ENCODE measurements at places on chromosomes 13 and 19.

- DNase-seq: no peak
Measured at GRCh38 chr13:37047032-37047431, 12.5 kb downstream of the SUPT20H start.

DNA sequence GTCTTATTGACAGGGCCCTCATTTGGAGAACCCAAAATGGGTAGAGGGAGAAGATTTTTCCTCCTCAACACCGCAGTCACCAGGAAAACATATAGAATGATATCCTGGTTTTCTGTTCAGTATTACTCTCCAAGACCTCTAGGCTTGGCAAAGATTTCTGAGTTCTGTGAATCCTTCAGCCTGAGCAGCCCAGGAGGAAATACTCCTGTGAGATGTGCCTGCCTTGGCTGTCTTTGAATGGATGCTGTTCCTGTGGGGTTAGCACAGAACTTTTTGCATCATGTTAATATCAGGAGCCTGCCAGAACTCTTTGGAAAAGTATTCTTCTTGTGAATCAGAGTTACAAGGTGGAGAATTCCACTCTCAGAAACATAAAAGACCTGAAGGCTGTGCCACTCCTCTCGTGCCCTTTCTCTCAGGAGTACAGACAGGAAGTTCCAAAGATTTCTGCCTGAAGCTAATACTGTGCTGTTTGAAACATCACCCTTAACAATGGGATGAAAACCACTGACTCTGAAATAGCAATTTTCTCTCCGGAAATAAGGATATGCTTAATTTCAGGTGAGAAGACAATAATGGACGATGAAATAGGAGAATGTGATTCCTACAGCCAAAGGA lies 520.1 kb upstream of the NBEA start:
- no peak for DNase-seq

DNA sequence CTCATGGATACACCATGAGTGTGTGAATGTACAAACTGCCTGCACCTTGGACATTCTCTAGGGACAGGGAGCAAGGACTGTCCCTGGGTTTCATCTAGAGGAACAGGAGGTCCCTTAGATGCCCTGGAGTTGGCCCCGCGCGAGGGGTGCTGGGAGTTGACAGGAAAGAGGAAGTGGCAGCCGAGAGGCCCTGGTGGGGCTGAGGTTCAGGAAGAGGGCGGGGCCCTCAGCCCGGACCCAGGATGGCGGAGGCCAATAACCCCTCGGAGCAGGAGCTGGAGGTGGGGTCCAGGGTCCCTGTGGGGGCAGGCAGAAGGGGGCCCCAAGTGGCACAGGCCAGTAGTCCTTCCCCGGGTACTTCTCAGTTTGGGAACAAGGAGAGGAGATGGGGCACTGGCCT lies 6.9 kb downstream of the PKN1 start:
- no peak for DNase-seq

GRCh38 chr19:44142059-44142433 lies 692 bp downstream of the ZNF234 start:
- DNase-seq: no peak

- no peak for DNase-seq
Measured at GRCh38 chr13:63149375-63149774, 1733.7 kb upstream of the PCDH20 start.

- no peak for DNase-seq
Measured at GRCh38 chr19:17114414-17114831, 38.8 kb downstream of the MYO9B start.

- DNase-seq: no peak
Measured at GRCh38 chr13:19586904-19587634, 25.7 kb upstream of the TPTE2 start.

DNA sequence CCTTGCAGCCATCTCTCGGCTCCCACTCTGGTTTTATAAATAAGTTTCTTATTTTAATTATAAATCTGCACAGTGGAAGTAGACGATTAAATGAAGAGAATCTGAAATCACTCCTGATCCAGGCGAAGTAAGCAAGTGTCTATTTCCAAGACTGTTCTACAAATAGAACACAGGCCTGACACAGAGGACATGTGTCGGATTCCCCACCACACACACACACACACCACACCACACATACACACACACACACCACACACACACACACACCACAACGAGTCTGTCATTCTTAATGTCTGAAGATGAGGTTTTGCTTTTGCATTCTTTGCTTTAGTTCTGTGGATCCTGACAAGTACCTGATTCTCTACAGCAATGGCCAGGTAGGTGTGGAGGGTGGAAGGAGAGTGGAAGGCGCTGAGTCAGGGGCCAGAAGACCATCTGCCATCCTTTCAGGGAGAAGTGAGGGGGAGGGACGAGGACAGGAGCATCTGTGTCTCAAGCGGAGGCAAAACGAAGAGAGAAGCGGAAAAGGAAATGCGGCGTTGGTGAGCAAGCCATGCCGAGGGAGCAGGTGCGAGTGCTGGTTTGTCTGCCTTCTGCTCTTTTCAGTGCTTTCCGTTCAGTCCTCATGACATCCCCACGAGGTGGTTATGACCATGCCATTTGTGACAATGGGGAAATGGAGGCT lies 110.2 kb downstream of the TEX26 start:
- DNase-seq: no peak

DNA sequence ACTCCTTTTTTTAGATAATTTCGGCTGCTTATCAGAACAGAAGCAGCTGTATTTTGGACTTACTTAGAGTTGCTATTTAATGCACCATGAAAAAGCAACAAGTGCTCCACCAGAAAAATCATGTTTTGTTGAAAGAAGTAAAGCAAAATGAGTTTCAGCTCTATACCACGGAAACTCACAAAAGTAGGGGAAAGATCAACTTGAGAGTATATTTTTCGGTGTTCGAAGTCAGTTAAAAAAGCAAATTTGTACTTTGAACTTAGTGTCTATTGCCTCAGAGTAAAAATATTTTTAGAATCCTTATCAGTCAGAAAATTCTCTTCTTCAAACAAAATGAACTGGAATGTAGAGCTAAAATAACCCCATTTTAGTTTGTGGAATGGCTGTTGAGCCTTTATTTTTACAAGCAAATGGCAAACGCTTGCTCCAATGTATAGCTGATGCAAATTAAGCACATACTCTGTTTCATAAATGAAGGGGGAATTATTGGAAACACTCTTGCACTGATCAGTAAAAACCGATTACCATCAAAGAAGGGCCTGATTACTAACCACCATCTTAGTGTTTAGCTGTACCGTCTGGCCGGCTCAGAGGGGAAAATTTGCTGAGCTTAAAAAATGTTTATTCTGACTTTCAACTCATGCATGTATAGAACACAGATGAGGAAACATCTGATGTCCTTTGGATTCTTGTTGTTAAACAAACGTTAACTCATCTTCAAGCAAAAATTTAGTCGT lies 540.7 kb downstream of the GPC6 start:
- no peak for DNase-seq

DNA sequence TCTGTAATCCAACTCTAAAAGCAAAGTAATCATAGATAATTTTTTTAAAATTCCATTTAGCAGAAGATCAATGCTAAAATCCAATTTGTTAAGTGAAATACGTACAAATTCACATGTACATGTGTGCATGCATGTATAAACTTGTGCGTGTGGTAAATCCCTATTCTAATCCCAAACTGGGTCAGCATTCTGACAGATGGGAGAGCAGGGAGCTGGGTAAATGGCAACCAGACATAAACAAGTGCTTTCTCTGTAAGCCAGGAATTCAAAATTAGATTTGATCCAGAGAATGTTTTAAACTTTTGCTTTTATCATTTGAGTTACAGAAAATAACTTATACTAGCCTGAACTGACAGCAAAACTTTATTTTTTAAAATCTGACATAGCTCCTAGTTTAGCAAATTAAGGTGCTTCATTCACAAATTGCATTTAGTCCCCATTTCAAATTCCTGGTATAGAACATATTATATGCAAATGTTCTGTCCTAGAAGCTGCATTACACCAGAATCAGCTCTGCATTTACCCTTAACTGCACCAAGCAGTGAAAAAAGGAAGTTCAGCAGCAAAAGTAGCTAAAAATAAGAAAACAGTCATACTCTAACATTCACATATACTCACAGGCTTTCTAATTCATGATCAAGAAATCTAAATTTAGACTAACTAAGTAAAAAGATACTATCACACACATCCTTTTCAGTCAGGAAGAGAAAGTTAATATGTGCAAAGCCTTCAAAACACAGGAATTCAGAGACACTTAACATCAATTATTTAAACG lies 32.6 kb downstream of the UBL3 start:
- DNase-seq: no peak

DNA sequence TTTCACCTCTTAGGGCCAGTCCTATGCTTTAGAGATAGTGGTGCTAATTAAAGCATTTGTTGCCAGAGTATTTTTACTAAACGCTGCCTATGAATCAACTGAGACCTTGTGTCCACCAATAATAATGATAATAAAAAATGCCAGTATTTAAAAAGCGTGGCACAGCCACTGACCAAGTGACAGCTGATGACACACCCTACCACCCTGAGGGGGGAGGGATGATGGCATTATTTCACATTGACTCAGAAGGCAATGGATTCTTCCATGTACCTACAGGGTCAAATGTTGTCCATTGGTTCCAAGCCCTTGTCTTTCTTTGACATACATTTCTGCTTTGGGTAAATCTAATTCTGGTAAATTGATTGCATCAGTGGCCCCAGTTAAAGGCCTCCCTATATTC lies 384.4 kb downstream of the DLEU7 start:
- DNase-seq: no peak

DNA sequence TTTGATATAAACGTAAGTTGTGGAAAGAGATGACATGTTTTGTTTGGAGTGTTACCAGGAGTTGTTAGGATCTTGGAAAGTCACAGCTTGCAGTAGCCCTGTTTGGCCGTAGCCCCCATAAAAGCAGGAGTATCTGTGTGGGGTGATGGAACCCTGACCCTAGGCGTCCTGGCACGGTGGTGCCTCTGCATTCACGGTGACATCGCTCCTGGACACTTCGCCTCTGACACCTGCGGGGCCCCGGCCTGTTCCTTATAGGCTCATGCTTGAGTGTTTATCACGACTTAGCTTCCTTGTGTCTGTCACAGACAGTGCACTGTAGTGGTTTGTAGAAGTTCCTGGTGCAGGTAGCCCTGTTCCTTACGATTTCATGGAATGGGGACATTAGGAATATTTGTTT lies 74.2 kb downstream of the ATP11A start:
- DNase-seq: no peak

DNA sequence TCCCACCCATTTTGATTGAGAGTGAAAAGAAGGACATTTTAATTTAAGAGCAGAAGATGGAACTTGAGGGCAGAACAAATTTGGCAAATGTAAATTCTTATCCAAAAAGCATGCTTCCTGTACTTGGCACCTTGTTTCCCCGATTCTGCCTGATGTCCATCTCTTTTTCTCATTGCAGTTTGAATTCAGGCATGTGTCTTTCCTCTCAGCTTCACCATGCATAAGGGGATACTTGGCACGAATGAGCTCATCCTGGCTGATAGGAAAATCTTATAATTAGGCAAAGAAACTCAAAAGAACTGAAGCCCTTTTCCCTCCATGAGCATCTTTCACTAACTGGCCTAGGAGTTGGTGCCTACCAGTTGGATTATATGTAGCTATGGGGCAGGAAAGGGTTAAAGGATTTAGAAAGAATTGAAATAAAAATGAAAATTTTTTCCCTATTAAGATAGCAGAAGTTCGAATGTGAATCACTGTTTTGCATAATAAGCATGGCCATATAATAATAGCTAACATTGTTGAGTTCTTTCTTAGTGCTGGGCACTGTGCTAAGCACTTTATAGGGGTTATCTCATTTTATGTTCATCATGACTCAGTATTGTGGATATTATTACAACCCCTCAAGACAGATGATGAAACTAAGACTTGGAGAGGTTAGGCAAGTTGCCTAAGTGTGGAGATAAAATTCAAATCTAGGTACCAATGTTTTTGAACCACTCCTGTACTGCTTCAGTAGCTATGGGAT lies 386.6 kb downstream of the KCNRG start:
- DNase-seq: no peak

GRCh38 chr13:49652355-49653305 lies 24.3 kb downstream of the ARL11 start:
- DNase-seq: peak; percentile 5

DNA sequence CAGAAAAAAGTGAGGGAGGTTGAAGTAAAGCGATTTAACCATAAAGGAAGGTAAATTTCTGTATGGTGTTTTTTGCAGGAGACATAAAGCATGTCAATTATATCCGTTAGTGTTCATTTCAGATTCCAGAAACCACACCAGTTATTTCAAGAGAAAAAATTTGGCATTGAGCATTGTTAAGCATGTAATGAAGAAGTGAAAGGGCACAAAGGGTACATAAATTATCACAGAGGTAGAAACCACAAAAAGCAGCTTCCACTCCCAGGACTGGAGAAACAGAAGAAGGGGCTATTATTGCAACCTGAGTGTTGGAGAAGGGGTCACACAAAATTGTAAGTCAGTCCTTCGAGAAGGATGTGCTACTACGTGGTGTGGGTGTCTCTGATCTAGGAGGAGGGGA lies 72.2 kb upstream of the DACH1 start:
- DNase-seq: no peak
